Stimulated activated CD8-positive, alpha-beta memory T cell treated with anti-CD3 and anti-CD28 coated beads, Interleukin-12 subunit alpha, Interleukin-12 subunit beta, amount 100 ng/mL, for 4 hours (primary cell): ENCODE measurements at places on chromosomes 4 and X.

DNA sequence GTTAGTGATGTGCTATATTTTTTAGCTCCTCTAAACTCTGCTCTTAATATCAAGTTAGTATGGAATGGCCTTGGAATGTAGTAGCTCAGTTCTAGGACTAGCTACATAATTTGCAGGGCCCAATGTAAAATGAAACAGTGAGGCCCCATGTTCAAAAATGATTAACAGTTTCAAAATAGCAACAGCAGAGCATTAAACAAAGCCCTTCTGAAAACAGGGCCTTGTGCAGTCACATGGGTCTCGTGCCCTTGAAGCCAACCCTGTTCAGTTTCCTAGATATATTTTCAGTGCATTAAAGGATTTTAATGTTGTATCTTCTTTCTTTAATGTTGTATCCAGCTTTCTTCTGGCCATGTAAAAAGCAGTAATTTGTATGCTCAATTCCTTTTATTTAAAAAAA lies 82.1 kb downstream of the TASL start:
- no peak for DNase-seq

GRCh38 chr4:109052821-109053220 lies 249.6 kb downstream of the COL25A1 start:
- DNase-seq = no peak

DNA sequence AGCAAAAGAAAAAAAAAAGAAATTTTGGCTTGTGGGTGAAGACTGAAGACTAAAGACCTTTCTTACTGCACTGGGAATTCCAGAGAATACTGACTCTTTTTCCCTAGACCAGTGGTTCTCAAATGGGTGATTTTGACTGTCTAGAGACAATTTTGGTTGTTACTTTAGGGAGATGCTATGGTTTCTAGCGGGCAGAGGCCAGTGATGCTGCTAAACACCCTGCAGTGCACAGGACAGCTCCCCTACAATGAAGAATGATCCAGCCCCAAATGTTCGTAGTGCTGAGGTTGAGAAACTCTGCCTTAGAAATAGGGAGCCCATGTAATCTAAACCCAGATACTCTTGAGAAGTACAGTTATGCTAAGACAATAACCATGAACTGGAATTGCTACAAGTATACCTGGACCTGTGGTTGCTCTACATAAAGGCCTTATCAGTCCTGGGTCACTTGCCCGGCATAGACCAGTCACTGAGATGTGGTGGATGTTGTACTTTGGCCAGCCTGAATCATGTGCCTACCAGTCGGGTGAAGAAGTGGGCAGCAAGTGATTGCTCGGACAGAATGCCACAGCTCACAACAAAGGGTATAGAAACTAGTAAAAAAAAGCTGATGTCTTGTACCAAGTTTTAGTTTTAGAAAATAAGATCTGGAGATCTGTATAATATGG lies 16.0 kb downstream of the ARHGAP10 start:
- DNase-seq = no peak

GRCh38 chr4:157459785-157460184 lies 239.3 kb downstream of the GRIA2 start:
- DNase-seq = no peak

DNA sequence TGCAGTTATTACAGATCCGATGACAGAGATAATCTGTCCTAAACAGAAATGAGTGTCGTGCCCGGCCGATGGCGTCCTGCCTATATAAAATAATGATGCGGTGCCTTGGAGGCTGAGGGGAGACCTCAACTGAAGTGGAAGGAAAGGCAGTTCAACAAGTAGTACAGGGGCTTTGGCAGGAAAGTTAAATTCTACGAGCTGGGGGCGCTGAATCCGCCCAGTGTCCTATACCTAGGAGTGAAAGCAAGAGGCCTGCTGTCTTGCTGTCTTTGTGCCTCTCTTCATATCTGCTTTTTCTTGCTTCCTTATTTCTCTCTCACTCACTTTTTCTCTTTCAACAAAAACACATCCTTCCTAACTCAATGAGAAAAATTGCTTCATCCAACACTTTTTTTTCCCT lies 82.2 kb upstream of the PRPS2 start:
- no peak for DNase-seq

GRCh38 chrX:155046811-155047528 lies 20.3 kb downstream of the FUNDC2 start:
- DNase-seq = no peak

- DNase-seq = no peak
These were observed 367.2 kb downstream of the BMPR1B start for GRCh38 chr4:95124906-95125504.

- DNase-seq = no peak
These were observed 14.1 kb downstream of the TNIP3 start for GRCh38 chr4:121150003-121150402.

GRCh38 chr4:18859468-18859867 lies 837.9 kb upstream of the LCORL start:
- DNase-seq = no peak
